NCI-H226 (cell line): ENCODE measurements at places on chromosomes 7 and 10.
A peak's percentile ranks its signal among the peaks of the same experiment; 100 is the strongest.

DNA sequence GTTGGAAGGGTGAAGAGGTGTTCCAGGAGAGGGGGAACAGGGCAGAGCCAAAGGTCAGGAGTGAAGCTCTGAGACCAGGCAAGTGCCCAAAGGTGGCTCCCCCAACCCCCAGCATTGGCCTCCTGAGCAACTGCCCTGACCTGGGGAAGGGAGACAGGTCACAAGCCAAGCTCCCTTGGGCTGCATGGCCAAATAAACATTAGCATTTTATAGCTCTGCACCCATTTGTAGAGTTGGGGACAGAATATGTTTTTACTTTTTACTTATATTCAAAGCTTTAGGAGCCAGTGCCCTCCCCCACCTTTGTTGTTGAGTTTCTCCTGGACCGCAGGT, 4.0 kb downstream of the UNC5B start:
- DNase-seq, result no peak

GRCh38 chr7:125355899-125356298, 426.3 kb upstream of the POT1 start:
- DNase-seq, result no peak

- DNase-seq, result no peak
These were observed 20.5 kb upstream of the STEAP2 start for GRCh38 chr7:90190995-90191394.

DNA sequence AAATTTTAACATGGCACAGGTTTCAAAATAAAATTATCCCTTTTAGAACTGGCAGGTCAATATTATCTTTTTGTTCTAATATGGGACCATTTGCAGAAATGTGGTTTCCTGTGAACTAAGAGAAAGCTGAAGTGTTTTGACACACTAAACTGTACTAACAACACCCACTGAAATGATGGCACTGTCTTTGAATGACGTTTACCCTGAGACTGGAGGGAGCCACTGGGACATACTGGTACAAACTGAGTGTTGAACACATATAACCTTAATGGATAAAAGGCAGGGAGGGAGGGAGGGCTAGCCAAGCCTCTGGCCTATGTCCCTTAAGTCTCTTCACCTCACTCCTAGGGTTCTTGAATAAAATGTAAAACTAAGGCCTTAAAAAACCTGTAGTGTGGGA, 95.9 kb downstream of the PDE1C start:
- DNase-seq, result no peak

GRCh38 chr7:100793806-100794660, 33.3 kb downstream of the EPHB4 start:
- DNase-seq, result peak; percentile 22

DNA sequence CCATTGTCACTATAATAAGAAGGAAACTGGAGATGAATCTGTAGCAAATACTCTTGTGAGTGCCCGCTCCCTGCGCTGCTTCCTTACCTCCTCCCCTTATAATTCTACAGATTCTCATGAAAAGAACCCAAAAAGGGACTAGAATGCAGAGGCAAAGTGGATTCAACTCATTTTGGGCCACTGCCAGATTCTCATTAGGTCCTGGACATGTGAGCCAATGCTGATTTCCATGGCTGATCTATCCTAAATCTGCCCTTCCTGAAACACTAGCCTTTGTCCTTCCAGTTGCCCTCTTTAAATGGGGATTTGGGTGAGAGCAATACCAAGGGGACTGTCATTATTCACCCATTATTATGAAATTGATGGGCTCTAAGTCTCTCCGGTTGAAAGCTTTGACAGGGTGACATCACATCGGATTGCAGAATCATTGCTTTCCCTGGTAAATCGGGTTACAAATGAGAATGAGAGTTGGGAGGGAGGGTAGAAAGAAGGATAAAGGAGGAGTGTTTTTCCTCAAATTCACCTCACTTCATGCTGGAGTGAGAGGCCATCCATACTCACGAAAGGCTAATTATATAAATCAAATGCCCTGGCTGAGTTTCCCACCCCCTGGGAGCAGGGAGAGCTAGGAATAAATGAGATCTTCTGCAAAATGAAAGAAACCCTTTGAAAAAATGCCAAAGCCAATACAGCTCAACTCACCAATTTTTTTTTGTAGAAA, 37.5 kb downstream of the PTN start:
- no peak for DNase-seq

GRCh38 chr7:98398567-98399372, 2.1 kb downstream of the BAIAP2L1 start:
- DNase-seq, result no peak

DNA sequence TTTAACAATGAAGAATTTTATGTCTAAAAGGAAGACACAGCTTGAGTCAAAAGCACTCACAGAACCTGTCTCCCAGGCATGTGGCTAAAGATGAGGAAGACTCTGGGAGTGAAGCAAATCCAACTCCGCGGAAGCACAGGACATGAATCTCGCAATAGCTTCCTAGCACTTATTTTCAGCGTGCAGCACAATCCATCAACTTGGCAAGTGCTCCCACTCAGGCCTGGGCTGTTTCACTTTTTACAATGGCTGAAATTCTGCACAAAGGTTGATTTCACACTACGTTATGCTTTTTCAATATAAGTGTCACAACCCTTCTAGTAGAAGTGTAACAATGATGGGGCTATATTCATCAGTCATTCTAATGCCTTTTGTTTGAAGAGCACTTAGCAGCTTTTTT, 180.2 kb downstream of the XPNPEP1 start:
- DNase-seq, result no peak

DNA sequence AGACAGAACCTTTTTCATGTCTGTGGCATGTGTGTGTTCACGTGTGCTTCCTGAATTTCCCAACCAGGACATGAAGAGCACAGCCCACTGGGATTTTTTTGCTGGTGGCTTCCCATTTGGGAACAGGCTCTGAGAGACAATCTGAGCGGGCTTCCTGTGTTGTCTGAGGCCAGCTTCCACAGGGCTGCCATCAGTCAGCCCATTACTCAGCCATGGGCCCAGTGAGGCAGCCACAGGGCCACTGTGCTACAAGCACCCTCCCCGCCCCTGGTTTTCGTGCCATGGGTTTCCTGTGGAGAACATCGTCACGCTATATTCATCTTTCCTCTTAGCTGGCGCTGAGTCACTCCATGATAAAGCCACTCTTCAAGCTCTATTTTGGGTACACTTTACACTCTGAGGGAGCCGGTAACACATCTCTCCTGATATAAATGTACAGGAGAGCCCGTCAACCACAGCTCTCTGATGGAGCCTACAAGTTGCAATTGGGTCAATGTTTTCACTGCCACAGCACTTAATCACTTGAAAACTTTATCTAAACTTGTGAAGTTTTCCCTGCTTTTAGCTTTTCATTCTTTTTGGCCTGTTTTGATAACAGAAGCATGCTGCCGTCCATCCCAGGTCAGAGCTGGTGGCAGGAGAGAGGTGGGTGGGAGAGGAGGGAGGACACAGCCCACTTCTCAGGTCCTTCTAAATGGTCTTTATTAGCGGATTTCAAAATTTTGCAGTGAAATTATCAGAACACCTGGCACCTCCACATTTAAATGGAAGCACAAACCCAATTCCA, 96.9 kb downstream of the HIPK2 start:
- DNase-seq, result peak; percentile 92

DNA sequence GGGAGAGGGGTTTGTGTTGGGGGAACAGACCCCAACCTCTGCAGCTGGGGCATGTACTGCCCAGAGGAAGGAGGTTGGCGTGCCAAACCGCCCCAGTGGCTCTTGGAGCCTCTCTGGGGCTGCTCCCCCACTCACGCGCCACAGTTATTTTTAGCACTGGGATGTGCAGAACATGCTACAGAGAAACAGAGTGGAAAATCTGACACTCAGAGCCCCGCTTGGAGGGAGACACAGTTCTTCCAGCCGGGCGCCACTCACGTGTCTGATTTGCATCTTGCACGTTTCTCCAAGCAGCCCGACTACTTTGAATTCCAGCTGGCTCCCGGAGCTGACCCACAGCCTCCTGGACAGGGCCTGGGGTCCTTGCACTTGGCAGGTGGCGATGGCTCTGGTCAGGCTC, 182.0 kb downstream of the RPS24 start:
- no peak for DNase-seq

DNA sequence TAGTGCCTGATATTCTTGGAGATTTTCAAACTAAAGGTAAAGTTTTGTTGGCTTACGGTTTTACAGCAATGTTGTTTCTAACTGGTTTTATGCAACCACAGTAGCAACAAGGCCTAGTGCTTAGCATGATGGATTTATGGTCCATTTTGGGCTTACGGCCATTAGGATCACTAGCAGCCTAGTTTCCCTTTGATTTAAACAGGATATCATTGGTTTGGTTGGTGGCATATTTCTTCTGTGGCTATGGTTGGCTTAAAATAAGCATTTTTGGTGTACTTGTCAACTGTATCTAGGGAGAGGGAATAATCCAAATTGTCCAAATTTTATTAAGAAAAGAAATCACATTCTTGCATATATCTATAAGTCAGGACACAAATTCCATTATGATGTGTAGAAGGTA, 194.0 kb downstream of the HDAC9 start:
- DNase-seq, result no peak

GRCh38 chr7:87060288-87060537, 759 bp upstream of the ELAPOR2 start:
- DNase-seq, result no peak

DNA sequence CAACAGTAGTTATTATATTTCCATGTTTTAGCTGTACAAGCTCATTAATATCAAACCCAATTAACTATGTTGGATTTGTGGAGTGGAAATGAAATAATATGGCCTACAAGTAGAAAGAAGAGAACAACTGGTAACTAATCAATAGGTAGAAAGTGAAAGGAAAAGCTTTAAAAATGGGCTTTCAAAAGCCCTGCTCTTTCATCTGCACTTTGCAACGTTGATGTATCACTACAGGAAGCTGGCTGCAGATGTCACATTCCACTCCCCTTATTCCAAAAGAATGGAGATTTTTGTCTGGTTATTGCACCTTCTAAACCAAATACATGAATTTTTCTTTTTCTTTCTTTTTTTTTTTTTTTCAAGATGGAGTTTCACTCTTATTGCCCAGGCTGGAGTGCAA, 11.7 kb upstream of the MKI67 start:
- no peak for DNase-seq

DNA sequence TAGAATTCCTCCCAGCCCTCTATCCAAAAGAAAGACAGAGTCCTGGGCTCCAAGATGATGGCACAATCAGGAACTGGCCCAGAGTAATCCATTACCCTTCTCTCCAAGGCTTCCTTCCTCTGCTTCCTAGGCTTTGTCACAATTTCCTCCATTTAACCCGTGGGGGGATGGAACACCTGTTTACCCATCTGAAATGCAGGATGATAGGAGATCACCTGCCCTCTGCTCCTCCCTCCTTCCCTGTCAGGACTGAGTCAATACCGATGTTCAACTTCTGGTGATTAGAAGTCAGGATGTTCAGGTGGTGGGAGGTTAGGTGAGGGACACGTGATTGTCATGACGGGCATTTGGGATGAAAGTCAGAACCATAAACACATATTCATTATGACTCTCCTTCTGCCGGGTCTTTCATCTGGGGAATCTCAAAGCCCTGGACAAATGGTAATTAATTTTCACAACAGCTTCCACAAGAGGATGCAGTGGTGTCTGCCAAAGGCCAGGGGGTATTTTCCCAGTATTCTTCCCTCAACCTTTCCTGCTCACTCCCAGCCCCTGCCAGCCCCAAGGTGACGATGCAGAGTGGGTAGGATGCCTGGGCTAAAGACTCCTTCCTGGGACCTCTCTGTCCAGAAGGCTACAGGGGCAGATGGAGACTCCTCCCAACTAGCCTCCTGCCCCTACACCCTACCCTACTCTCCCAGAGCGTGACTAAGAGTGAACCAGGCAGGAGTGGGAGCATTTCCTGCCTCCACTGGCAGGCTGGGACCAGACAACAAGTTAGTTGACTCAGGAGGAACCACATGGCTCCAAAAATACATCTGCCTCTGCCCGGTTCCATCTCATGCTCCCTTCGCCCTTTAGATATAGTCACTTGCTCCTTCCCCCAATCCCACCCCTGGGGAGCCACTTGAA, 27.9 kb downstream of the DUSP5 start:
- peak; percentile 81 for DNase-seq
